ENCODE measurements at places on chromosomes 3 and 15.

GRCh38 chr15:42036112-42036905, 15.5 kb upstream of the PLA2G4E start:
- DNase-seq: no peak

DNA sequence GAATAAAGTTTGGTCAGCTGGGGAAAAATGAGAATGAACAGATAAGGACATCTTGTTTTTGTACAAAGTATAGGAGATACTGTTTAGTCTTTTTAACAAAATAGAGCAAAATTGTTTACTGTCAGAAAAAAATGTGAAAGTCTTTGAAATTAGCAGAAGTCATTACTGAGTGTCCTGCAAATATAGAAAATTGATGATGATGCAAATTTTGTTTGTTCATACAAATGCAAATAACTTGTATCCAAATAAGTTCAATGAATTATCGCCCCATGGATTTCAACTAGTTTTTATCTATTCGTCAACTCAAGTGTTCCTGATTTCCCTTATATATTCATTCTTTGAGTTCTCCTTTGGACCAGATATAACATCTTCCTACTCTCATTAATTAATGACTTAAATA, 378.0 kb upstream of the SGO1 start:
- no peak for DNase-seq

GRCh38 chr15:36632226-36632625, 52.8 kb downstream of the CDIN1 start:
- DNase-seq: no peak

- no peak for DNase-seq
These were observed 51.3 kb upstream of the FGD5 start for GRCh38 chr3:14767245-14768051.

- no peak for DNase-seq
These were observed 2.1 kb upstream of the SMCO1 start for GRCh38 chr3:196517162-196517800.

DNA sequence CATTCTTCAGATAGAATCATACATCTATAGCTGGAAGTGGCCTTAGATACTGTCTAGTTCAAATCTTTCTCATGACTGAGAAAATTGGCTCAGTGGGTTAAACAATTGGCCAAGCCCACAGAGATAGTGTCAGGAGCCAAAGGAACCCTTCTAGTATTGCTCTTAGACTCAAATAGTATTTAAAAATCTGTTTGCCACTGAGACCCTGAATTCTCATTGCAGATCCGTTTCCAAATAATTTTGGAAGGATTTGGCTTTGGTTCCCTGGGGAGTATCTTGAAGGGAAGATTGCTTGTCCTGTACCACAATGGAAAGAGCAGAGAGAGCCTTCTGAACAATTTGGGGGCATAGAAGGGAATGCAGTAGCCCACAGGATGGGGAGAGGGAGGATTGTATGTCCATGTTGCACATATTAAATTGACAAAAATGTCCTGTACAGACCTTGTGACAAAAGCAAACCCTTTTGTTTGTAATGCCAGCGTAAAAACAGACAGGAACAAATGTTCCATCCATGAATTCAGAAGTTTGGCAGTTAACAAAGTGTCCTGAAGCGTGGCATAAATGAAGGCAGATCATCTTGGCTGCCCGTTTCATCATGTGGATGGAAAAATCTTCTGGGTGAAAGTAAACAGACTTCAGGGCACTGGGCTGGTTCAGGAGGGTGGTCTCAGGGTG, 156.4 kb upstream of the RASGRP1 start:
- no peak for DNase-seq

DNA sequence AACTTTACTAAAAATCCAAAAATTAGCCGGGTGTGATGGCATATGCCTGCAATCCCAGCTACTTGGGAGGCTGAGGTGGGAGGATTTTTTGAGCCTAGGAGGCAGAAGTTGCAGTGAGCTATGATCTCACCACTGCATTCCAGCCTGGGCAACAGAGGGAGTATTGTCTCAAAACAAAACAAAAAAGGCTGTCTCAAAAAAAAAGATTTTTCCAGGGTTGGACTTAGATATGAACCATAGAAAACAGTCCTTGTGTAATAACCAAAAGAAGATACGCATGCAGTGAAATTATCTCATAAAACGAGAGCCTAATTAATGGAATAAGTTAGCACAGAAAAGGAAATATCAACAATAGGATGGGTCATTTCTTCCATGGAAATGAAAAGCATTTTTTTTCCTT, 320.4 kb upstream of the RASGRP1 start:
- no peak for DNase-seq

Data from COR-L47 (cell line).